ENCODE measurements at places on chromosomes 1 and 21.

- no peak for DNase-seq
Measured at GRCh38 chr1:107683191-107683657, 281.8 kb downstream of the VAV3 start.

DNA sequence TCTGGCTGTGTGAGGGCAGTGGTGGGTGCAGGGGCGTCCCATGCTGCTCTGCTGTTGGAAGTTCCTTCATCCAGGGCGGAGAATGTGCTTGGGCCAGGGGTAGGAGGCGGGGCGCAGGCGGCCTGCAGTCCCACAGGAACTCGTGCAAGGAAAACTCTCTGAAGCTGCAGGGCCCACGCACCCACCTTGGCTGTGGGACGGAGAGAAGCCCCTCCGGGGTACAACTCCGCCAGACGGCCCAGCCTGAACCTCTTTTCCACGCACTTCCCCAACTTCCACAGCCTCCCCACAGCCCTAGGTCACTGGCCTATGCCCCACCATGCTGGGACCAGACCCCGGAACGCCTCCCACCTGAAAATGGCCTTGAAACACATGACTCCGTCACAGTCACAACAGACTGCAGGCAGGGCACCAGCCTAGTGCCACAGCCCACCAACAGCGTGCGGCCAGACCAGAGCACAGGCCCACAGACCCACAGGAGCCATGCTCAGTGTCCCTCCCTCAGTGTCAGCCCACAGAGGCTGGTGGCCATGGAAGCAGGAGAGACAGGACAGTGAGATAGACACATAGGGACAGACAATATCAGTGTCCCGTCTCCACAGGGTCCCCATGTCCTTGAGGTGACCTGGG, 47.8 kb downstream of the WNT9A start:
- no peak for DNase-seq

- DNase-seq: no peak
Measured at GRCh38 chr1:231982871-231983587, 356.4 kb downstream of the DISC1 start.

DNA sequence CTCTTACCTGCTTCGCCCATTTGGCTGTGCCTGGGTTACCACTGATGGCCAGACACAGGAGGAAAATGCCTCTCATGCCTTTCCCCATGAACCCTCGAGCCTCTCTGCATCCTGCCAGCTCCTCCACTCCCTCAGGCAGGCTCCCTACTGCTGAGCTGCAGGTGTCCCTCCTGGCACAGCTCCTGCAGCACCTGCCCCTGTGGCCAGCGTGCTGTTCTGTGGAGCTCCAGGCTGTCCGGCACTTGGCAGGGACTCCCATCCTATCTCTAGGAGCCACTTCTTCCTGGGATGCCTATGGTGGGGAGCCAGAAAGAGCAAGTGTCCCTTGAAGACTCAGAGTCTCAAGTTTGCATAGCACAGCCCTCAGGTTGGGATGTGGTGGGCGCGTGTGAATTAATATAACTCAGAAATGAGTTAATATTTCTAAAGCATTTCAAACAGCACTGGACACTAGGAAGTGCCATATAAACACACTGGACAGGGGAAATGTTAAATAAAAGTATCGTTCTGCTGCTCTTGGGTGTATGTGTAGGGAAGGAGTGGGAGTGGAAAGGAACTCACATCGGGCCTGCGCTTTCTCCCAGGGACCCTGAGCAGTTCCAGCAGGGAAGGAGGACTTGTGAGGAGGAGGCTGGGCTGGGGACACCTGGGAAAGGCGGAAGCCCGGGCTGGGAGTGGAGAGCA, 2.7 kb downstream of the LRRC71 start:
- DNase-seq: no peak

GRCh38 chr21:33608559-33608958, 20.1 kb upstream of the DONSON start:
- no peak for DNase-seq

- DNase-seq: no peak
Measured at GRCh38 chr1:242088875-242089274, 90.0 kb upstream of the MAP1LC3C start.

DNA sequence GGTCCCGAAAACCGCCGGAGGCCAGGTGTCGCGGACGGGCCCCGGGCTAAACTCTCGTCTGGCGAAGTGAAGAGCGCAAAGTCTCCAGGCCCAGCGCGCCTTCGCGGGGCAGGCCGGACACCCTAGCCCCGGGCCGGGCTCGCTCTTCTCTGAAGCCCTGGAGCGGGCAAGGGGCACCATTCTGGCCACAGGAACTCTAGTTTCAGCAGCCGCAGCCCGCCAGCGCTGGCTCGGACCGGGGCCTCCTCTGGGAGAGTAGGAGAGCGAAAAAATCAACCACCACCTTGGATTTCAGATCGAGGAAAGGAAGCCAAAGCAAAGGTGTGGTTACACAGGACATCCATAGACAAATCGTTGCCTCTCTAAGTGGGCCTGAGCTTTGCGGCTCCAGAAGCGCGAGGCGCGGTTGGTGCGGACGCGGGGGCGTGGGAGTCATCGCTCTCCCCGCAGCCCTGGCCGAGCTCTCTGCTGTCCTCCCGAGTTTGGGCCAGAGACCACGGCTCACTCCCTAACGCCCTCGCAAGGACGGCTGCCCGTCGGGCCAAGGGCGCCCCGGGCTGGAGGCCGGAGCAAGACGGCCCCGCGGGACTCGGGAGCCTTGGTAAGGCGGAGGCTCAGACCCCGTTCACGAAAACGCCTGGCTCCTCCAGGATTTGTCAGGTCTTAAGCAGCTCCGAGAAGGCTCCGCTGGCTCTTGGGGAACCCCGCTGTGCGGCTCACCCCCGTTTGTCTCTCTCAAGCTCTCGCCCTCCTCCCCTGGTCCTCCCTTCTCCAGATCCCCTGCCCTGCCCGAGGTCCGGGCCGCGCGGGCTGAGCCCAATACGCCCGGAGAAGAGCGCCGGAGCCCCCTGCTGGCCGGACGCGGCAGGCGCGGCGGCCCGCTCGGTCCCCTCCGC, 132.9 kb upstream of the DPYD start:
- DNase-seq: peak; percentile 54

DNA sequence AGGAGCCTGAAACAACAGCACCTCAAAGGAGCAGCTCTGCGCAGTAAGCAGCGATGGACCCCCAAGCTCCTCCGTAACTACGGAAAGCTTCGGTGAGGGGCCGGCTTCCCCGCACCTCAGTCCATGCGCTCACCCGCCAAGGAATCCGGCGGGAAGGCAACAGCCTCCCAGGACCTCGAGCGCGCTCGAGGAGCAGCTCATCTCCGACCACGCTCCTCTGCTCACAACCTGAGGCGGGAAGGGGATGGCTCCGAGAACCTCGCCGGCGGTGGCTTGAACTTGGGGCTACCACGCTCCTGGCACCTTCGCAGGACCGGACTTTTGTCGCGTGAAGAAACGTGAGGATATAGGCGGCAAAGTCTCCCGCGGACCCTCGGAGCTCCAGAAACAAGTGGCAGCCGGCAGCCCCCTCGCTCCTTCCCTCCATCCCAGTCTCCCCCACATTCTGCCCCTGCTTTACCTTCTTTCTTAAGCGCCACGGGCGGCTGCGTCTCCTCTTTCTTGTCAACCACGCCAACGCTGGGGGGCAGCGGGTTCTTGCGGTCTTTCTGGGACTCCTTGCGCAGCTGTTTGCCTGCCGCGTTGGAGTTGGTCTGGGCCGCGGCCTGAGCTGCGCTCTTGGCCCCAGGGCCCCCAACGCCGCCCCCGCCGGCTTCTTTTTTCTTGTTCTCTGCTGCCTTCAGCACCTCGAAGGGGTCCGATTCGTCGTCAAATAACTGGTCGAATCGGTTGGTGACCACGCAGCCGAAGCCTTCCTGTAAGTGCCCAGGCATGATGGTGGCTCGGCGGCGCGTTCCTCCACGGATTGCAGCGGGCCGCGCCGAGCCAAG, 459 bp downstream of the SERBP1 start:
- no peak for DNase-seq

GRCh38 chr1:93253516-93253915, 73.0 kb downstream of the CCDC18 start:
- no peak for DNase-seq

GRCh38 chr1:44565259-44565750, 109.0 kb downstream of the TMEM53 start:
- no peak for DNase-seq

DNA sequence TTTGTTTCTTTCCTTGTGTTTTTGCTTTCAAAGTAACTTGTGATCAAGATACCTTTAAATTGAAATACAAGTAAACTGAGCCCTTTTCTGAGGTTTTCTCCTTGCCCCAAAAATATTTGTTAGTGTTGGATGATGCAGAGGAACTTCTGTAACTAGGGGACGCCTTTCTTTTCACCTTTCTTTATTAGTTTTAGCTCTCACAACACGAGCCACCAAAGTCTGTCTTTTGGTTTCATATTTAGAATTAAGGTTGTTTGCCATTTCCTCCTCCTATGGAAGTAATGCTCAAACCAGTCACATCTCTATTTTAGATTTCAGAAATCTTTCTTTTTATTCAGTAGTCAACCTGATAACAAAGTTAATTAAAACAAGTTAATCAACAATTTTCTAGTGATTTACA, 120.8 kb downstream of the ZP4 start:
- no peak for DNase-seq

GRCh38 chr21:24852610-24853195, 754.6 kb downstream of the MRPL39 start:
- no peak for DNase-seq

- DNase-seq: no peak
Measured at GRCh38 chr1:117235863-117236465, 25.2 kb upstream of the VTCN1 start.

DNA sequence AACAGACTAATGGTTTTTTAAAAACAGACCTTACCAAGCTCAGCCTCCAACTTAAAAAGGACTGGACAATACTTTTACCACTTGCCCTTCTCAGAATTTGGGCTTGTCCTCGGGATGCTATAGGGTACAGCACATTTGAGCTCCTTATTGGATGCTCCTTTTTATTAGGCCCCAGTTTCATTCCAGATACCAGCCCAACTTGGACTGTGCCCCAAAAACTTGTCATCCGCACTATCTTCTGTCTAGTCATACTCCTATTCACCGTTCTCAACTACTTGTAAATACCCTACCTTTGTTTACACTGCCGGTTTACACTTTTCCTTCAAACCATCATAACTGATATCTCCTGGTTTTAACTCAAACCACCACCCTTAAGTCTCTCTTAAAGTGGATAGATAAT, 17.9 kb upstream of the ANKRD13C start:
- DNase-seq: no peak

- DNase-seq: peak; percentile 64
Measured at GRCh38 chr1:166947398-166948043, 27.8 kb downstream of the ILDR2 start.

GRCh38 chr1:200880212-200880611, 7.4 kb downstream of the GPR25 start:
- no peak for DNase-seq

DNA sequence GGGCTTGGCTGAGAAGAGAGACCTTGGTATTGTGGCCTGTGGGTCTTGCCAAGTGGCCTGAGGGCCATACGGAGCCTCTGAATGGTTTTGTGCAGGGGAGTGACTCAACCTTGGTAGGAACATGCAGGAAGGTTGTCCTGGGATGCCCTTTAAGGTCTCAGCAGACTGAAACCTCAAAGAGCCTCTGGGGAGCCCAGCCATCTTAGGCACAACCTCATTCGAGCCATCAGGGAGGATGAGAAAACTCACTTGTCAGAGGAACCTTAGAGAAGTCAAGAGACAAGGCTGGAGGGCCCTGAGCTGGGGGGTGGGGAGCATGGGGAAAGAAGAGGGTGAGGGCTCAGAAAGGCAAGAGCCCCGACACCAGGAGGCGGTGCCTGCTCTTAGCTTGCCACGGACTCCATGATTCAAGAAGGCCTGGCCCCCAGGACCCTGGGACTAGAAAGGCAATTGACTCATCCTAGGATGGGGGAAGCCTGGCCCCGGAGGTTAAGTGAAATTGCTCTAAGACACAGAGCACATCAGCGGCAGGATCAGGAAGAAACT, 13.0 kb downstream of the IFI6 start:
- DNase-seq: peak; percentile 26
